Stimulated activated CD8-positive, alpha-beta memory T cell treated with anti-CD3 and anti-CD28 coated beads, Interleukin-7, amount 100 ng/mL, for 1 hour (primary cell): ENCODE measurements at places on chromosomes 5 and 9.

GRCh38 chr9:16241231-16241630, 629.2 kb downstream of the BNC2 start:
- DNase-seq, result no peak

DNA sequence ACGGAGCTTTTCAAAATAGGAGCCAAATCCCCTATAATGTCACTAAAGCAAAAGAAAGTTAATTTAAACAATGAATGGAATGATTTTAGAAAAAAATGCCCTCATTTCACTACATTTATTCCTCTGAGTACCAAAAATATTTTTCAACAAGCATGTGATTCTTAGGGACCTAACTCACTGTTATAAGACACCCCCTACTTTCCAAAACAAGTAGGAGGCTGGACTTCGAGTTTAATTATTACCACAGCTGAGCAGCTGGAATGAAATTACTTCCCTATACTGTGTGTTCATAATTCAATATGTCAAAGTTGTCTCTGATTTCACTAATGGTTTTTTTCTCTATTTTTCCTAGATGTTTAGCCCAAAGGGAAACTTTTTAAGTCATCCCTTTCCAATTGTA, 61.6 kb downstream of the SAXO1 start:
- no peak for DNase-seq

- DNase-seq, result no peak
These were observed 157.4 kb downstream of the TTLL11 start for GRCh38 chr9:121935739-121936138.

- no peak for DNase-seq
These were observed 123.7 kb downstream of the PSD2 start for GRCh38 chr5:139919308-139919707.

DNA sequence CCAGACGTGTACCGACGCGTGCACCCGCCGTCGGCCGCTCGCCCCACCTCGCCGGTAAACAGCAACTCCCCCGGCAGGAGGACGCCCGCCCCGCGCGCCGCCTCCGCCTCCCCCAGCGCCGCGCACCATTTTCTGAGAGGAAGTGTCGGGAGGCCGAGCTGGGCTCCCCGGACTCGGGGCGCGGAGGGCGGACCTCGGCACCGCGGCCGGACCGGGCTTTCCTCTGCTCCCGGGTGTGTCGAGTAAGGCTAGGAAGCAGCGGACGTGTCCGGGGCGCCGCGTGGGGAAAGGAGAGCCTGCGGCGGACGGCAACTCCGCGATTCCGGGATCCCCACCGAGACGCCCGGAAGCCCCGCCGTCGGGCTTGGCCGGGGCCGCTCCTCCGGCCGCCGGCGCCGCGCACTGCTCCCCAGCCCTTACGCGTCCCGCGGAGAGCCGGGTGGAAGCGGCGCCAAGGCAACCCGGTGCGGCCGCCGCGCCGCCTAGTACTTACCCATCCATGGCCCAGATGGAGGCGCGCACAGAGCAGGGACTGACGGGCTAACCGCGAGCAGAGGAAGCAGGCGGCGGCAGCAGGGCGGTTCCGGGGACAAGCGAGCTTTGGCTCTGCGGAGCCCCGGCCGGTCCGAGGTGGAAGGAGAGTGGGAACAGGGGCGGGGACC, at the start of gene PTBP3:
TSS of gene PTBP3 (minus strand) at position 643 of the 662 bp plus-strand sequence. CDS start 35,754 bp downstream, outside the sequence.
- peak; percentile 61 for DNase-seq
